ENCODE measurements at places on chromosomes 4 and X.

DNA sequence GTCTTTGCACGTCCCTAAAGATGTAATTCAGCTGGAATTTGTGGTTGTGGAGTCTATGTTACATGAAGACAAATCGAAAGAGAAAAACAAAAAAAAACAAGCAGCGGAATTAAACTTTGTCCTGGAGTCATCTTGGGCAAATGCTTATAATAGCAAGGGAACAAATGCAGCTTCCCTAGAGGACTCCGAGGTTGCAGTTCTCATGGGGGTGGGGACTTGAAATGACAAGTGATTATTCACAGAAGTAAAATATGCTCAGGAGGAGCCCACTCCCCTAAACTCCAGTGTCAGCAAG, 362.4 kb downstream of the ARHGAP24 start:
- no peak for DNase-seq

GRCh38 chrX:83509254-83509801, 1.2 kb downstream of the POU3F4 start:
- no peak for DNase-seq

DNA sequence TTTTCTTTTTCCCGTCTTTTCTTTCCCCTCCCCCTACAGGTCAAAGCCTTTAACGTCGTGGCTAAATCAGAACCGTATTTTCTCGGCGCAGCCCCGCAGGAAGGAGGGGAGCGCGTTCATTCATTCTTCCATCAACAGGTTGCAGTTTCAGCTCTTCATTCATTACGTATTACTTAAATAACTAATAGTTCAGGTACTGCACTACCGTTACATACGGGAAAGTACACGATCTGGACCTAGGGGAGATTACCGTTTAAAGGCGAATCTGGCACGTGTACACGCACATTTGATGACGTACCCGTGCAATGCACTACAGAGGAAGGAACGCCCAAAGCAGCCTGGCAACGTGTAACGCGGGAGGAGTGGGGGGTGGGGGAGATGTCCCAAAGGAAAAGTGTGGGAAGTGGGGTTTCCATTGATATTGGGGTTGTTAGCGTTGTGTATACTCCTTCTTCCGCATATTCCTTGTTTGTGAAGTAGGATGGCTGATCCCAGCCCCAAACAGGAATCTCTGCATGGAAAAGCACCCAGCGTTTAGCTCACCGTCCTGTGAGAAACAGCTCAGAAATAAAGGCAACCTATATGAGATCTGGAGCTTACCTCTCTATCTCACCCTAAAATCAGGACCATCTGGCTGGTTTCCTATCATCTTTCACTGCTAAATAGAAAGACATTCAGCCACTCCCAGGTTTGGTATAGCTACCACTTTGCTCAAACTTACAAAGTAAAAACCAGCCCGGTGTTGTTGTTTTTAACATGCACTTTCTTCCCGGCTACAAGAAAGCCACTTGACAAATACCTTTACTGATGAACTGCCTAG, 585 bp upstream of the SEC24D start:
- no peak for DNase-seq

- no peak for DNase-seq
Observed at GRCh38 chrX:1442016-1442665, 10.6 kb downstream of the ASMTL start.

GRCh38 chr4:53039741-53040458, 177.8 kb downstream of the RASL11B start:
- no peak for DNase-seq

GRCh38 chrX:66043584-66043983, 3.7 kb upstream of the VSIG4 start:
- no peak for DNase-seq

- no peak for DNase-seq
Observed at GRCh38 chrX:128676651-128677050, 624.4 kb upstream of the ACTRT1 start.

DNA sequence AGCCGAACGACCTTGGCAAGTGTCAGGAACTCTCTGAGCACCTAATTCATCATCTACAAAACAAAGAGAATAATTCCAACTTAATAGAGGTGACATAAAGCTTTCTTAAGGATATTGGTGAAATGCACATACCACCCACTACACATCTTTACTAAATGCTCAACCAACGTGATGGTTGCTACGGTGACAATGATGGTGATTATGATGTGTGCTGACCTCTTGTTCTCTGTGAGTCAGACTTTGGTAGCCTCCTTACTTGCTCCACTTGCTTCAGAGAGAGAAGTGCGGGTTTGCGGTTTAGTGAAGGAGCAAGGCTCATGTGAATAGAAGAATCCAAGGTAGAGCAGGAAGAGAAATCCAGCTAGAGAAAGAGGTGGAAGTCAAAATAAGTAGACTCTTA, 52.8 kb upstream of the CLNK start:
- no peak for DNase-seq

- no peak for DNase-seq
Observed at GRCh38 chr4:55663145-55663544, 27.0 kb upstream of the NMU start.

- DNase-seq: no peak
Observed at GRCh38 chrX:45031830-45032378, 158.9 kb downstream of the KDM6A start.

DNA sequence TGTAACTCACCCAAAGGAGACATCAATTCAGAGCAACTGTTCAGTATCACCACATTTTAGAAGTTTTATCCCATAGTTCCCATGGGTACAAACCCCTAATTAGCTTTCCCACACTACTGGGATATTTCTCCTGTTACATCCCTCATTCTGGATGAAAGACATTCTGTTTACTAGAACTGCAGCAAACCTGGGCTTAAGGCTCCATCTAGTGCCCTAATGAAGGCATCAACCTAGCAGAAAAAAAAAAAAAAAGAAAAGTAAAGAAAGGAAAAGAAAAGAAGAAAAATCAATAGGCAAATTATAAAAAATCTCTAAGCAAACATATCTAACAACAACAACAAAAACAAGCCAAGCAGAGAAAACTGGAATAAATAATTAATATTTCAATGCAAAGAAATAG, 133.7 kb upstream of the CPXCR1 start:
- no peak for DNase-seq

- no peak for DNase-seq
Observed at GRCh38 chr4:111449657-111450056, 695.6 kb upstream of the FAM241A start.

DNA sequence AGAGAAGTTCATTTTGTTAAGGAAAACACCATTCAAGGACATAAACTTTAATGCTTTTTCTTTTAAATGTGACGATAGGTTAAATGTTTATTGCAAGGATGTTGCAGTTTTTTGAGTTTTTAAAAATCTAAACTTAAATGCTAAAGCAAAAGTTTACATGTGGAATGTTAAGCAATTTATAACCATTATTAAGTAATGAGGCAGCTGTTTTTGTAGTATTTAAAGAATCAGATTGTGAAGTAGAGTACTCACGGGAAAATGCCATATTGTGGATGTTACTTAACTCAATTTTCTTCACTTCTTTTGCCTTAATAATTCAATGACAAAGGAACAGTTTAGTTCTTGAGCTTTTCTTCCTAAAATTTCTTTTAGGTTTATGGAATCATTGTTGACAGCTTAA, 43.5 kb downstream of the UBE2K start:
- DNase-seq: no peak

DNA sequence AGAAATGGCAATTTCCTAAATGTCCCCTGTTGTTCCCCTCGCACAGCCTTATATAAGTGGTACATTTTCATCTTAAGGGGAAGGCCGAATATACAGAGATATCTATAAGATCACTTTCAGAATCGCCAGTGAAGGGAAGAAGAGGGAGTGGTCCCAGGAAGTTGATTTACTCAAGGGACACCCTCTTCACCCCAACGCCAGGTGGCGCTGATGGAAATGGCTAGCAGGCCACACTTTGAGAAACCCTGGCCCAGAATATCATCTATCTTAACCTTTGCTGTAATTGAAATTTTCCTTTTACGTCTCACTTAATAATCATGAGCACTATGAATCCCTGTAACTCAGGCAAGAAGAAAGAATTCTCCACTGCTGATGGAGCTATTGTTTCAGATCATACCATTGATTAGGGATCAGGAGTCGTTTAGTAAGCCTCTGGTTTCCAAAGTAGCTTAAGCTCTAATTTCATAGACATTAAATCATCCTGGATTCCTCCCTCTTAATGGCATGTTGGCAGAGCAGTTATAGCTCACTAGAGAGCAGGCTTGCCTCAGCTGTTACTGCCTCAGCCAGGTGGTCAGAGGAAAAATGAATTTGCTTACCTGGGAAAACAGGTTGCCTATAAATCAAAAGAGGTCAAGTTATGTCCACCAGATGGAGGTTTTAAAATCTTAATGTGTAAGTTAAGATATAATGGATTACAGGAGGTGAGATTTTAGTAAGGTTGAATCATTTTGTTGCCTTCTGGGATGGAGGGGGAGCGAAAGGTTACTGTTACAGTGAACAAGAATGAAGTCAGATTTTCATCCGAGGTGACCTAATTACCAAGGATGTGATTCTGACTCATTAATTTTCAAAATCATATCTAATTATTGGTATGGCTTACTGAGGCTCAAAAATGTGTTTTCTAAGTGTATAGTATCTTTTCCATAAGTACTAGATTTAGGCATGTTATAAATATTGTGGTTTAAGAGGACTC, 941.2 kb upstream of the TENM3 start:
- no peak for DNase-seq

- no peak for DNase-seq
Observed at GRCh38 chr4:139977838-139978609, 176.0 kb downstream of the MAML3 start.

Data from GM12892 (cell line).